ENCODE measurements at places on chromosomes 5 and 9.

GRCh38 chr5:9455826-9456434 lies 89.9 kb downstream of the SEMA5A start:
- DNase-seq: no peak

DNA sequence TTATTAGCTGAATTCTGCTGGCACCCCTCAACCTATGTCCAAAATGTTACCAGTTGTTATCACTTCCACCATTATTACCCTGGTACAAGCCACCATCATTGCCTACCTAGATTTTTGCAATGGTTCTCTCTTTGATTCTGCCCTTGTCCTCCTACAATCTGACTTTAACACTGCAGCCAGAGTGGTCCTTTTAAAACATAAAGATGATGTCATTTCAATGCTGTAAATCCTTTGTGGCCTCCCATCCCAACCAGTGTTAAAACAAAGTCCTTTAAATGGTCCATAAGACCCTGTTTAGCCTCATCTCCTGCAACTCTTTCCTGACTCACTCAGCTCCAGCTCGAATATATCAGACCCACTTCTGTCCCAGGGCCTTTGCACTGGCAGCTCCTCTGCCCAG lies 54.9 kb upstream of the FSTL4 start:
- no peak for DNase-seq

GRCh38 chr9:123756484-123757106 lies 173.3 kb downstream of the DENND1A start:
- DNase-seq: no peak

DNA sequence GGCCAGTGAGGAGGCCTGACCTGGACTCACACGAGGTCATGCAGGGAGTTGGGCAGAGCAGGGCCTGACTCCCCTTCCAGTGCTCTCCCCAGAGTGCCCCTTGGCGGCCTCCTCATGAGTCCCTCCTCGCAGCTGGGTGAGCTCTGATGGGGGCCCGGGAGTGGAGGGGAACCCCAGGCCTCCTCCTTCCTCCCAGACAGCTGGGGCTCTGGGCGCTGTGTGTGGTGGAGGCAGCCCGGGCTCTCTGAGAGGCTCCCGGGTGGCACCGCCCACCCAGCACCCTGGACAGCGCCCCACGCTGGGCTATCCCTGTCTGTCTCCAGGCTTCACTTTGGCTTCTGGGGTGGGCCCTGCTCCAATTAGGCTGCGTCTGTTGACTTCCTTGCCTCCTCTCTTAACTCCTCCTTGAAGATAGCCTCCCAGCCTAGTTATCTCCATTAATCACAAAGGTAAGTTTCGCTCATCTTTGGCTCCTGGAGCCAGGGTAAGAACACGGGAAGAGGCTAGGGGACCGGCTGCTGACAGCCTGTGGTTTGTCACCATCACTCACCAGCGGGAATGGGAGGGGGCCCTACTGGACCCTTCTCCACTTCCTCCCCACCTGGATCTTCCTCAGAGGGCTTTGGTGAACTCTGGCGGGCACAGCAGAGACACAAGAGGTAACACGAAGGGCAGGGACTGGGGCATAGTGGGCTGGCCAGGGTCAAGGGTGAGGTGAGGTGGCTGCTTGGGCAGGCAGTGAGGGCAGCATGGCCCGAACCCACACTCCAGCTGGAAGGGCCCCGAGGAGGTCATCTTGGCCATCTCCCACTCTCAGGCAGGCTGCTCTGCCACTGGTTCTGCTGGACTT lies 13.1 kb downstream of the PSD2 start:
- peak; percentile 6 for DNase-seq

GRCh38 chr5:57779383-57780223 lies 297.0 kb upstream of the ACTBL2 start:
- no peak for DNase-seq

GRCh38 chr5:175686396-175686795 lies 28.5 kb downstream of the HRH2 start:
- no peak for DNase-seq

- DNase-seq: peak; percentile 17
These were observed 51.8 kb upstream of the CTNNAL1 start for GRCh38 chr9:109064963-109065702.

- peak; percentile 68 for DNase-seq
These were observed 39.2 kb downstream of the PRUNE2 start for GRCh38 chr9:76866689-76867088.

- no peak for DNase-seq
These were observed 20.2 kb downstream of the S100Z start for GRCh38 chr5:76870046-76870445.

DNA sequence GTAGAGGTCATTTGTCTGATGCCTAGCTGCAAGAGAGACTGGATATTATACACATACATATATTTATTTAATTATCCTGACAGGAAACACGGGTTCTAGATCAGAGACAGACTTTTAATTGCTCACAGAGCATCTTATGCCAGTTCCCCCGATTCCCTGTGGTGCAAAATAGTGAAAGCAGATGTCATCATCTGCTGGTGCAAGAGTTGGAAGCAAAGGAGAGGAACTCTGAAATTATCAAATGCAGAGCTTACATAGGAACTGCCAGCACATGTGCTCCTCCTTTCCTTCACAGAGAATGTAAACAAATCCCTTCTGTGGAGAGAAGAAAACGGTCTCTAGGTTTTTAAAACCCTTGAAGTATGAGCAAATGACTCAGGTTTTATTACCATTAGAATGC lies 69.3 kb downstream of the DTWD2 start:
- DNase-seq: peak; percentile 16

- DNase-seq: no peak
These were observed 112.2 kb downstream of the ACTBL2 start for GRCh38 chr5:57370376-57370775.

GRCh38 chr9:26058111-26058895 lies 380.1 kb upstream of the TUSC1 start:
- peak; percentile 16 for DNase-seq

DNA sequence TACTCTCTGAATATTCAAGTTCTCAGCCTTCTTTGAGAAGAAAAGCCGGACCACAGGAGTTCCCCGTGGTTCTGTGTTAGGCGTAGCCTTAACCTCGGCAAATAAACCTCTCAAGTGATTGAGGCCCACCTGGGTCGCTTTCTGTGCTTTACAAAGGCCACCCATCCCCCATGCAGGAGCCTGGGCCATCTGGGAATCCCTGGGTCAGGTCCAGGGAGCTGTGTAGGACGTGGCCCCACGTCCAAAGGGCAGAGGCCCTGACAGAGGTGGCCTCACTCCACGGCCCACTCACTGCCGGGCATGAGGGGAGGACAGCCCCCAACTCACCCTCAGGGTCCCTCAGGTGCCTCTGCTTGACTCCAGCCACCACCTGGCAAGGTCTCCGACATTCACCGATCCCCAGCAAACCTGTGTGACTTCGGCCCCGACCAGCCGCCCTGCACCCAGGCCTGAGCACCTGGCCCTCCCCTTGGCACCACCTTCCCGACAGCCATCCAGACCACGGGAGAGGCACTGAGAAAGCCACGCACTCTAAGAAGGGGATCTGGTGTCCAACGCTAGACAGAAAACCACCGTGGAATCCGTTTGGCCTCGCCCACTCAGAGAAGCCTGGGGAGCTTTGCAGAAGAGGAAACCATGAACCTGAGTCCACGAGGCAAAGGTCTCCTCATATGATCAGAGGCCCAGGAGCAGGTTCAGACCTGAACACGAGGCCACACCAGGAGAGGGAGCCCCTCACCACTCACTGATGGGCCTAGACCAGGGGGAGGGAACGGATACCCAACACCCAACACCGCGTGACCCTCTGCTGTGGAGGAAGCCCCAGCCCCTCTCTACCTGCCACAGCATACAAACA lies 4.5 kb downstream of the SLC12A7 start:
- no peak for DNase-seq

Measured in fibroblast of skin of left biceps (primary cell).